ENCODE measurements at places on chromosomes 11 and 22. TPM values are rescaled to one million over a fixed set of nuclear protein-coding genes. Genes with fewer than 3 reads are reported as not detected.

- DNase-seq = peak; percentile 7
- no peaks in the 10 kb centered on the region for H3K36me3 ChIP-seq
- no peak overlapping the region for H3K27ac ChIP-seq
Measured at GRCh38 chr11:71379701-71380100, 68.5 kb downstream of the DHCR7 start.

DNA sequence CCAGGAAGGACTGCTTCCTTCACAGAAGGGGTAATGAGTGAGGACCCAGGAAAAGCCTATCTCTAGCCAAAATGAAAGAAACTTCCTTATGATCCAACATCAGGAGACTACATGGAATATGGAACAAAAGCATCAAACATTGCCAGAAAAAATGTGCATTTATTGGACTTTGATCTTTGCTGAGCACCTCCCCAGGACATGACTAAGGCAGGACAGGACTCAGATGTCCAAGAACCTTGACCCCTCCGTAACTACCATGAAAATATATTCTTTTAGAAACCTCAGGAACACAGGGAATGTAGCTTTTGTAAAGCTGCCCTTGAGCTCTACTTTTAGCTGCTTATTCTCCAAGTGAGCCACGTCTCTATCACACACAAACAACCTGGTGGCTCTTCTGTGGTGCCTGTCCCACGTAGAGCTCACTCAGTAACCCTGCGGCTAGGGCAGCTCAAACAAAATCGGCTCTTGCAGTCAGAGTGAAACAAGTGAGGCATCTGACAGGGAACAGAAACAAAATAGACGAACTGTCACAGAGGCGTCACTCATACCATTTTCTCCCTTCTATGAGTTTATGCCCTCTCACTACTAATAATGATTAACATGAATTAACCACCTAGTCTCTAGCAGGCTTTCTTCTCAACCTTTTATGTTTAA, 471.5 kb upstream of the API5 start:
- no peaks in the 10 kb centered on the region for H3K36me3 ChIP-seq
- no peak overlapping the region for H3K27ac ChIP-seq
- H3K4me1 ChIP-seq = no peaks in the 10 kb centered on the region
- no peak for DNase-seq
- H3K4me3 ChIP-seq = no peak overlapping the region
- no peaks in the 10 kb centered on the region for H3K27me3 ChIP-seq

DNA sequence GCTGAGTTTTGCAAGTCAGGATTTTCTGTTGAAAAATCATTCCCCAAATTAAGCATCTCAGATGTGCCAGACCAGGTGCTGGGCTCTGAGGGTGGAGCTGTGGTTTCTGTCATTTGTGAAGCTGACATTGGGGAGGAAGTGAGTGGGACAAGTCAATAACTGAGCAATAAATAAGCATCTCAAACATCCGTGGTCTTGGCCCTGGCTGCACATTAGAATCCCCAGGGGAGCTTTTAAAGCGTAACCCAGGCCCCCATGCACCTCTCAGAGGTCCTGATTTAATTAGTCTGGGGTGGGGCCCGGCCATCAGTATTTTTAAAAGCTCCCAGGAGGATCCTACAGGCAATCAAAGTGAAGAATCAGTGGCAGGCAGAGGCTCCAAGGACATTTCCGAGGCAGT, 420.0 kb downstream of the MN1 start:
- no peaks in the 10 kb centered on the region for H3K36me3 ChIP-seq
- H3K4me1 ChIP-seq = peaks cover 10% of the 10 kb centered on the region
- H3K27ac ChIP-seq = no peak overlapping the region
- H3K27me3 ChIP-seq = peaks cover 55% of the 10 kb centered on the region
- DNase-seq = no peak

DNA sequence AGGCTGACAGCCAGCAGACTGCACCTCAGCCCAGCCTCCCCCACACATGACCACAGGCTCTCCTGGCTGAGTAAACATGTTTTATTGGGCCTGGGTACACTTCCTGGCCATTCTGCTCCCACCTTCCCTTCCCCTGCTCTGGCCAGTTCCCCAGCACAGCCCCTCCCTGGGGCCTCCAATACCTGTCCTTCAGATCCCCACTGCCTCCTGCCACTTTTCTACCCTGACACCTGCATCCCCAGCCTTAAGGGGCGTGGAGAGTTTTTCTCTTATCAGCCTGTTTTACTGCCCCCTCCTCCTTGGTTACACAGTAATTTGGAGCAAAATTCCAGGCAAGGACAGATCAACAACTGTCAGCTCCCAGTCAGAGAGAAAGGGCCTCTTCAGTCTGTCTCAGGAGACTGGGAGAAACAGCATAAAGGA, at the start of gene ISX:
Gene ISX (plus strand): TSS at position 363 of the 423 bp plus-strand sequence. CDS start 930 bp downstream, outside the sequence.
- H3K27ac ChIP-seq = no peak within 1 kb of the TSS
- no peaks in the 10 kb centered on the region for H3K4me1 ChIP-seq
- H3K4me3 ChIP-seq = no peak within 1 kb of the TSS
- no peak for DNase-seq
- H3K36me3 ChIP-seq = no peaks in the 10 kb centered on the region

- no peak for DNase-seq
- H3K27me3 ChIP-seq = no peaks in the 10 kb centered on the region
- no peaks in the 10 kb centered on the region for H3K4me1 ChIP-seq
- no peaks in the 10 kb centered on the region for H3K36me3 ChIP-seq
Measured at GRCh38 chr11:83118814-83119213, 38.1 kb upstream of the PCF11 start.

- no peak overlapping the region for H3K27ac ChIP-seq
- H3K27me3 ChIP-seq = no peaks in the 10 kb centered on the region
- no peak overlapping the region for H3K4me3 ChIP-seq
- DNase-seq = no peak
- H3K36me3 ChIP-seq = peaks cover 67% of the 10 kb centered on the region
Measured at GRCh38 chr11:68390315-68390714, 70.2 kb upstream of the PPP6R3 start.

GRCh38 chr11:102685338-102685737, 20.2 kb downstream of the MMP27 start:
- DNase-seq = peak; percentile 88
- no peaks in the 10 kb centered on the region for H3K36me3 ChIP-seq
- H3K27ac ChIP-seq = peak overlapping the region; percentile 75

- H3K27ac ChIP-seq = no peak overlapping the region
- H3K4me3 ChIP-seq = no peak overlapping the region
- H3K4me1 ChIP-seq = no peaks in the 10 kb centered on the region
- no peak for DNase-seq
- no peaks in the 10 kb centered on the region for H3K27me3 ChIP-seq
Measured at GRCh38 chr22:19826619-19826950, 28.1 kb downstream of the GNB1L start.

GRCh38 chr11:117259417-117259816, 26.9 kb downstream of the RNF214 start:
- no peak overlapping the region for H3K27ac ChIP-seq
- no peak overlapping the region for H3K4me3 ChIP-seq
- DNase-seq = no peak
- H3K4me1 ChIP-seq = no peaks in the 10 kb centered on the region
- peaks cover 27% of the 10 kb centered on the region for H3K36me3 ChIP-seq

DNA sequence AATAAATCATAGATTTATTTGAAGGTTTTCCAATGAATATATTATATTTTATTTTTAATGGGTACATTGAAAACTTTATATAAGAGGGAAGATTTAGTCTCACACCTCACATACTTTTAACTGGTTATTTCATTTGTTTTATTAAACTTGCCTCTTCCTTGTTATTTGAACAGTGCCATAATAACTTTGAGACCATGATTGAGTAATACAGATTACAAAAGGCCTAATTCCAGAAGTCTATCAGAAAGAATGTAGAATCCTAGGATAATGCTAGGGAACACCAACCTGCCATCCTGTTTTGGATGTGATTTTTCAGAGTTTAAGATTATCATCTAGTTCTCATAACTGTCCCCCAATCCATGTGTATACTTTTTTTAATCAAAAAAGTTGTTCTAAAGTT, 102.7 kb upstream of the BIRC3 start:
- no peak overlapping the region for H3K27ac ChIP-seq
- H3K4me3 ChIP-seq = no peak overlapping the region
- no peak for DNase-seq
- no peaks in the 10 kb centered on the region for H3K4me1 ChIP-seq

GRCh38 chr11:133269267-133269666, 263.0 kb downstream of the OPCML start:
- H3K4me3 ChIP-seq = no peak overlapping the region
- no peaks in the 10 kb centered on the region for H3K4me1 ChIP-seq
- H3K27ac ChIP-seq = no peak overlapping the region
- H3K36me3 ChIP-seq = no peaks in the 10 kb centered on the region
- H3K27me3 ChIP-seq = no peaks in the 10 kb centered on the region
- no peak for DNase-seq

GRCh38 chr22:43080616-43081015, 8.6 kb downstream of the TTLL1 start:
- DNase-seq = no peak
- H3K4me1 ChIP-seq = no peaks in the 10 kb centered on the region
- H3K27me3 ChIP-seq = no peaks in the 10 kb centered on the region
- no peaks in the 10 kb centered on the region for H3K36me3 ChIP-seq

DNA sequence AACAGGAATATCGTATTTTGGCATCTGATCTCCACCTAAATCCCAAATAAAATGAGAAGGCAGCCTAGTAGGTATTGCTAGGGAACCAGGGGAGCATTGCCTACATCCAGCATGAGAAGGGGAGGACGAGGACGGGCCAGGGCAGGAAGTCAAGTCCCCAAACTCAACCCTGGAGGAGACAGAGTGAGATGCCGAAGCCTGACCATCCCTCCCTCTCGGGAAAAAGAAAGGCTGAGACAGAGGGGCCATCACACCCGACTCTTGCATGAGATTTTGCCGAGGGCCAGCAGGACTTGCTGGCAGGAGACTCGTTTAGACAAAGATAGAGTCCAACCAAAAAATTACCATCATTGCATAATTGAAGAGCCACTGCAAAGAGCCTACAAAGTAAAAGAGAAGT, 50.2 kb upstream of the SPATA19 start:
- H3K36me3 ChIP-seq = no peaks in the 10 kb centered on the region
- peaks cover 9% of the 10 kb centered on the region for H3K27me3 ChIP-seq
- DNase-seq = no peak
- H3K4me3 ChIP-seq = no peak overlapping the region
- no peak overlapping the region for H3K27ac ChIP-seq

DNA sequence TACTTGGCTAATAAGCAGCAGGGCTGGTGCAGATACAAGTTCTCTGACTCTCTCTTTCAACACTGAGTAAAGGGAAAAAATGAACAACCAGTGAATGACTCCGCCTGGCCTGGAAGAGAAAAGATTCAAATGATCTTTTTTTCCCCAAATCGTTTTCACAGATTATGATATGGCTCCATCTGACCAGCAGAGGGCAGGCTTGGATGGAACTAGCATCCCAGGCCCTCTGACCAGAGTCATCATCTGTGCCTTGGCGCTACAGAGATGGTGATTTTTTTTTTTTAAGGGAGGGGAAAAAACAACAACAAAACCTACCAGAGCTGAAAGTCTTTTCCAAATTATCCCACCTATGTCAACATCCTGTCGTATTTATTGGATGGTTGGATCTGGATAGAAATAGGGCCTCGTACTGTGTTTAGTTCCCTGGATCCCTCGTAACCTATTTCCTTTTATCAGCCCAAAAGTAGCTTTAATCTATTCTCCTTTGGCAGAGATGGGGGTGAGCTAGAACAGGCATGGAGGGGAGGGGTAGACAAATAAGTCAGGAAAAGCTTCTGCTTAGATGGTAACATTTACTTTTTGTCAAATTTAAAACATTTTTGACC, 69.7 kb downstream of the PRSS23 start:
- no peaks in the 10 kb centered on the region for H3K27me3 ChIP-seq
- H3K4me3 ChIP-seq = no peak overlapping the region
- DNase-seq = peak; percentile 94
- no peaks in the 10 kb centered on the region for H3K36me3 ChIP-seq
- H3K4me1 ChIP-seq = peaks cover 14% of the 10 kb centered on the region

GRCh38 chr22:17083255-17083654, 1.5 kb upstream of the IL17RA start:
- H3K27ac ChIP-seq = no peak overlapping the region
- no peak overlapping the region for H3K4me3 ChIP-seq

GRCh38 chr11:33514079-33514925, 186.3 kb downstream of the C11orf91 start:
- H3K27ac ChIP-seq = no peak overlapping the region
- peaks cover 2% of the 10 kb centered on the region for H3K27me3 ChIP-seq
- H3K4me1 ChIP-seq = no peaks in the 10 kb centered on the region
- H3K4me3 ChIP-seq = no peak overlapping the region

GRCh38 chr11:34513682-34514449, at the start of gene ELF5:
Gene ELF5, minus strand, starts transcription at chr11:34513794. Its CDS starts 8,045 bp downstream, at chr11:34505749.
- no peak for DNase-seq
- no peak within 1 kb of the TSS for H3K27ac ChIP-seq
- H3K4me1 ChIP-seq = no peaks in the 10 kb centered on the region
- no peaks in the 10 kb centered on the region for H3K36me3 ChIP-seq
- no peak within 1 kb of the TSS for H3K4me3 ChIP-seq
- H3K27me3 ChIP-seq = no peaks in the 10 kb centered on the region

- H3K4me1 ChIP-seq = peaks cover 22% of the 10 kb centered on the region
- H3K36me3 ChIP-seq = no peaks in the 10 kb centered on the region
- H3K4me3 ChIP-seq = no peak overlapping the region
- no peaks in the 10 kb centered on the region for H3K27me3 ChIP-seq
Measured at GRCh38 chr22:47165338-47166032, 403.0 kb downstream of the TBC1D22A start.

DNA sequence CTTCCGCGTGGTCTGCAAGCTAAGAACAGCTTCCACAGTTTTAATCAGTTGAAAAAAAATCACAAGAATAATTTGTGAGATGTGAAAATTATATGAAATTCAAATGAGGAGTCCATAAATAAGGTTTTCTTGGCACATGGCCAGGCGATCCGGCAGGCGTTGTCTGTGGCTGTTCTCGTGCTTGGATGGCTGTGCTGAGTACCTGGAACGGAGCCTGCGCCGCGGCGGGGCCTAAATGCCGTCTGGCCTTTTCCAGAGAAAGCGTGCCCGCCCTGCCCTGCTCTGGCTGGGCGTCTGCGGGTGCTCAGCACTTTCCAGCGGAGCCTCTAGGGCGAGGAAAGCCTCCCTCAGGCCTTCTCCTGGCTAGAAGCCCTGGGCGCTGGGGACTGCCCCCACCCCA, 41.8 kb downstream of the OSBPL5 start:
- no peak overlapping the region for H3K27ac ChIP-seq
- peaks cover 60% of the 10 kb centered on the region for H3K36me3 ChIP-seq
- H3K4me1 ChIP-seq = peaks cover 17% of the 10 kb centered on the region
- H3K27me3 ChIP-seq = no peaks in the 10 kb centered on the region

DNA sequence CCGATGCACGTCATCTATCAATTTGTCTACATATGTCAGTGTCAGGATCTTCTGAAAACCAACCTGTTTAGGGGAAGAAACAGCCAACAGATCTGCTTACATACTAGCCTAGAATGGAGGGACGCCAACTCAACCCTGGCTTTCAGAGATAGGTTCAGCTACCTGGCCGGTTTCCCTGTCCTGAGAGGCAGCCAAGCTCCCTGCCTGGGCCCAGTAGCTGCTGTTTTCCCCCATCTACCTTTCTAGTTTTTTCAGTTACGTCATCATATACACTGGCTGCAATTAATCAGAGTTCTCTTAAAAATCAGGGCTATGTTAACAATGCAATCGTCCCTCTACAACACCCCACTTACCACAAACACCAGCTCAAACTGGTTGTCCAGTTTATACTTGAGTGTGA, 1.0 kb downstream of the SRPRA start:
- peak overlapping the region; percentile 97 for H3K4me3 ChIP-seq
- peaks cover 18% of the 10 kb centered on the region for H3K4me1 ChIP-seq

C11orf52 gene
- 0.93 TPM for total RNA-seq

TTC9C gene
- total RNA-seq = 29.5 TPM

CENPM gene
- total RNA-seq = 6.7 TPM

B4GAT1 gene
- total RNA-seq = 25.7 TPM

TMEM258 gene
- total RNA-seq = 152 TPM

CDC42EP1 gene
- 14.9 TPM for total RNA-seq

FIBIN gene
- total RNA-seq = 48.0 TPM

GALNT18 gene
- 17.7 TPM for total RNA-seq

NADSYN1 gene
- total RNA-seq = 19.6 TPM

BEST1 gene
- 1.6 TPM for total RNA-seq

UBASH3B gene
- total RNA-seq = 4.5 TPM

Data from muscle of leg (tissue), 16 donors.